ENCODE measurements at places on chromosomes 6 and 20.

DNA sequence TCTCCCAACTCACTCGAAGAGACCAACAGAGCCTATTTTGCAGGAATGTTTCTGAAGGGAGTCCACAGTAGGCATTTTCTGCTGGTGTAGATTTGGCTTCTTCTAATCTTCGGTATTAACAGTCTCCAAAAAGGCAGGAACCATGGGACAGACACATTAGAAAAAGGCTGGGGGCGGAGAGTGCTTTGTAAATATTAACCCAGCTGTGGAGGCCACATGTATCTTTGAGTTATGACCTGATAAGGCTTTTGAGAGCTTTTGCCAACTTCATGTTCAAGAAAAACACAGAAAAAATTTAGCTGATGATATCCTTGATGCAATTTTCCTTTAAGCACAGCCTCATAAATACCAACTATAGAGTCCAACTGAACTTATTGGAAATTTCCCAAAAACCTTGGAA lies 119.4 kb upstream of the TSHZ2 start:
- DNase-seq, result no peak

DNA sequence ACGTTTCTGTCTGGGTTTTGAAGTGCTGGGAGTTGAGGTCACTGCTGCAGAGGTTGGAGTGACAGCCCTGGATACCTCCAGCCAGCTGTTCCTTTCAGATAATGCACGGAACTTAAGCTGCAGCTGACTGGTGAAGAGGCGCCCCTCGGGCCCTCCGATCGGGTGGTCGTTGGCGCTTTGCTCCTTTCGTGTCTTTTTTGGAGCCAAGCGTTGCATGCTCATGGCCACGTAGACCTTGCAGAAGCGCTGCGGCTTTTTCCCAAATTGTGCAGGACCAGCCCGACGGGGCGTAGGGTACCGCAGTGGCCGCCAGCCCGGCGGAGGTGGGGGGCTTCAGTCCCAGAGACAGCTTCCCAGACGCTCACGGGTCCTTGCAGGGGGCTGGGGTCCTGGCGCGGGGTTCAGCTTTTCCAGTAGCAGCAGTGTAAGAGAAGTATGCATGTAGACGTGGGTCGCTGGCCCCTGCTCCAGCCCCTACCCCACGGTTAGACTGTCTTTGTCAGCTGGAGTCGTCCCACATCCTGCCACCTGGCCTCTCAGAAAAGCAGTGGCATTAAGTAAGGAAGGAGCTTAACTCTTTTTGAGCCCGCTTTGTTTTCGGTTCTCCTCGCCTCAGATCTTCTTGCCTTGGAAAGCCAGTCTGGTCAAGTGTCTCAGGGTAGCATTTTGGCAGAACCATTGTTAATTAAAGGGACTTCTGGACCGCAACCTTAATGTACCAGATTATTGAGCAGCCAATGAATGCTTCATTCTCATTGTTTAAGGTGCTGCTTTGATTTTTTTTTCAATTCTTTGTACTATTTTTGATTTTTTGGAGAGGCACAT lies 838 bp downstream of the TNFAIP3 start:
- DNase-seq, result no peak

GRCh38 chr6:25360621-25361020 lies 81.4 kb downstream of the CARMIL1 start:
- no peak for DNase-seq

DNA sequence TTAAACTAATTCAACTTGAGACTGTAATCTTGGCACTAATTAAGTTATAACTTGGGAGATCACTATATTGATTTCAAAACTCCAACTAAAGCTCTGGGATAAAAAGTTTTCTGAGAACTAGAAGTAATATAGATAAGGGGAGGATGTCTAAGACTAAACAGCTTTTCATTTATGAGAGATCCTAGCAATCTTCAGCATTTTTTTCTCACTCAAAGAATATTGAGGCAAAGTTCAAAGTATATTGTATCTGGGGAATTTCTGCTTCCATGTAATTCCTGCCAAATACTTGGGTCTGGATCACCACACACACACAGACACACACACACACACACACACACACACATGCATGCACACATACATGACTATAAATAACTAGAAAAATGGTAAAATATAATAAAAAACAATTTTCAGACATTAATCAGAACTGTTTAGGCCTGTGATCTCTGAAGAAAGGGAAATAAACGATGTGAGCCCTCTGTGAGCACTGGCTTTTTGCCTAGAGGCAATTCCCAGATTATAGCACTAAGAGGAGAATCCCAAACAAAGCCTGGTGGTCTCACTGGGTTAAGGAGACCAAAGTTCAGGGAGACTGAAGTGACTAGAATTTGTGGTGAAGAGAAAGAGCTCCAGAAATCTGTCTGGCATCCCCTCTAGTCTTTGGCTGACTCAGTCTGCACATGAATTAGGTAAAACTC lies 92.8 kb downstream of the ADAT2 start:
- DNase-seq, result no peak

DNA sequence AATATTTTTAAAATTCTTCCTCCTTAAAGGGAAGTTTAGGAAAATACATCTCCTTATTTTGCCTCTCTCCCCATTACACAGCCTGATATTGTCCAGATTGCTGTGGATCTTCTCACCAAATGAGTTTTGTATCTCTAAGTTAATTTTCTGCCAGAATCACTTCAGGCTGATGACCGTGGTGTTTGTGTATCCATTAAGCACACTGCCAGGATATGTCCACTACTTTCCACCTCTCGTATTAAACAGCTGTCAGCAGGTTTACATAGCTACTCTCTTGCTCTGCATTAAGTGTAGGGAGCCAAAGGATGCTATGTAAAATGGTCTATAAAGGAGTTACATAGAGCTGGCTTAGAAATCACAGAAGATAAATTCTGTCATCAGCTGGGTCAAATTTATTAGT lies 201.1 kb downstream of the ZFAND3 start:
- DNase-seq, result no peak

GRCh38 chr20:47612670-47613069 lies 111.0 kb downstream of the NCOA3 start:
- DNase-seq, result no peak

DNA sequence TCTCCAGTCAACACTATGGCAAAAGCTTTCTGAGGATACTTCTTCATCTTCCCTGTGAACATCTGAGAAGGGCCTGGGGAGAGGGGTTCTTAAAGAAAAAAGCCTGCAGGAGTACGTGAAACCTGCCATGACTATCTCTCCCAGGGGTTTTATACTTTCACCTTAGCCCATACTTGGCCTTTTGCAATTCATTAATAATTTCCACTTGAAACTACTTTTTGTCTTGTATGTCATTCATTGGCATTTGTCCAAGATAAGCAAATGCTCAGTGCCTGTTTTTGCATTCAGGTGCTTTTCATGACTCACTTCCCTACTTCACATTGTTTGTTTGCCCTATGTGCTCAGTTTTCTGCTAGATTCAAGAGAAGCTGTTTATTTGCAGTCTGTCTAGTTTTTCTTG lies 580.3 kb upstream of the GJE1 start:
- DNase-seq, result no peak

GRCh38 chr20:43691928-43692524 lies 25.1 kb downstream of the MYBL2 start:
- DNase-seq, result peak; percentile 52

GRCh38 chr6:163533443-163533842 lies 118.9 kb downstream of the QKI start:
- DNase-seq, result no peak

GRCh38 chr20:50372770-50373088 lies 137.5 kb upstream of the PTPN1 start:
- DNase-seq, result no peak

GRCh38 chr6:68738039-68738438 lies 103.0 kb downstream of the ADGRB3 start:
- no peak for DNase-seq

DNA sequence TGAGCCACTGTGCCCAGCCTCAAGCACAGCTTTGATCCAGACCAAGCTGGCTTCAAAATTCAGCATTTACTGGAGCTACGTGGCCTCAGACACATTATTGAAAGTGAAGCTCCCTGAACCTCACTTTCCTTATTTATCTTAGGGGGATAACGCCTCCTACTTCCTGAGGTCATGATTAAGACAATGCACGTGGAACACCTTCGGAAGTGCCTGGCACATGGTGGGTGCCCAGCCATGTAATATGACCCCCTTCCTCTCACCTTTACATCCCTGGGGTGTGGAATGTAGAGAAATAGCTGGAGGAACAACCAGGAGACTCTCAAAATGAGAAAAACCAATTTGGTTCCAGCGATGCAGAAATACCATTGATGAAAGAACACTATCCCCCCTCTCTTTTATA lies 1.6 kb upstream of the CLPS start:
- DNase-seq, result no peak

Data from activated CD4-positive, alpha-beta T cell treated with anti-CD3 and anti-CD28 coated beads for 4 hours (primary cell).